ENCODE measurements at places on chromosomes 16 and 17. TPM values are rescaled to one million over a fixed set of nuclear protein-coding genes. Genes with fewer than 3 reads are reported as not detected.
A peak's percentile ranks its signal among the peaks of the same experiment; 100 is the strongest.

Gene HAS3
- total RNA-seq = 0.32 TPM

- DNase-seq = no peak
These were observed 28.8 kb downstream of the IST1 start for GRCh38 chr16:71923941-71924690.

DNA sequence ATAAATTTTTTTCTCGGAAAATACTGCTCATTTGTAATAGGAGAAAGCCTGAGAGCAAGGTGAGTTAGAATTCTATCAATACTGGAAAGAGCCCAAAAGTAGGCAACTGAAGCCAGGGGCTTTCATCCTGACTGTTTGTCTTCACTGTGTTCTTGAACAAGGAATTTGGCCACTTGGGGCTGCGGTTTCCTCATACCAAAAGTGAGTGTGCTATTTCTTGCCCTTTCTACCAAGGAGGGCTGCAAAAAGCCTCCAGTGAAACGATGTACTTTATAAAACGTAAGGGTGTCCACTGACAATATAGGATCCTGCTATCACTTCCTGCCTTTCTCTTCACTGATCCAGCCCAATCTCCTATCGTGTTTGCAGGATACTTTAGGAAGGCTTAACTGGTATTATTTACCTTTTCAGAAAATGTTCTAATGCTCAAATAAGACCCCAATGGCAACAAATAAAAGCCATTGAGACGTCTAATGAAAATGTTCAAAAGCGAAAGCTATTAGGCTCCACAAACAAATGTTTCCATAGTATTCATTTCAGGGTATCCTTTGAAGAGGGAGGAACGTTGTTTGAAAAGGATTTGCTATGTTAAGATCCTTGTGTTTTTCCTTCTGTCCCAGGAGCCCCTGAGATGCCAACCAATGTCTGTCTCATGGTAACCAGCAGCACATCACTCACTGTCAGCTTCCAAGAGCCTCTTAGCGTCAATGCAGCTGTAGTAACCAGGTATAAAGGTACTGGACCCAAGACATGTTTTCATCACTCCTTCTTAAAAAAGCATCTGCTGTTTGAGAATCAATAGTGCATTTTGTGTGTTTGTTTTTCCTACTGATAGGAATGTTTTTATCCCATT is 219.3 kb upstream of the NOG start:
- no peak for DNase-seq

- DNase-seq = peak; percentile 7
These were observed 19.1 kb upstream of the COPRS start for GRCh38 chr17:31877911-31878702.

Gene KRT20
- total RNA-seq = not detected

DNA sequence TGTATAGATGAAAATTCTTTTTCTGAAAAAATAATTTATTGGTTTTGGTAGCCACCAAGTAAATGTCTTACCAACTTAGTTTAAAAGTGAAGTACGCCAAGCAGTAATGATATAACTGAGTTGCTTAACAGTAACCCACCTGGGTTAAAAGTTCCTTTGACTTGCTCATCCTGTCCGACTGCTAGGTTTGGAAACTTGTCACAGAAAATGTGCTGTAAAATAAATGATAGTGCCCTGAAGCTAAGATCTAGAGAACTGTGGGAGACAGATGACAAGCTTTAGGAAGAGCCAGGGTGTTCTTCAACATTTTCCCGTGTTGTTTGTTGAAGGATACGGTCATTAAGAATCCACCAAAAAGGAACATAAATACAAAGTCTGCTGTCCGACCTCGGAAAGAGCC is 5.0 kb downstream of the DERL2 start:
- DNase-seq = no peak

Gene TMC7
- total RNA-seq = 0.32 TPM

DNA sequence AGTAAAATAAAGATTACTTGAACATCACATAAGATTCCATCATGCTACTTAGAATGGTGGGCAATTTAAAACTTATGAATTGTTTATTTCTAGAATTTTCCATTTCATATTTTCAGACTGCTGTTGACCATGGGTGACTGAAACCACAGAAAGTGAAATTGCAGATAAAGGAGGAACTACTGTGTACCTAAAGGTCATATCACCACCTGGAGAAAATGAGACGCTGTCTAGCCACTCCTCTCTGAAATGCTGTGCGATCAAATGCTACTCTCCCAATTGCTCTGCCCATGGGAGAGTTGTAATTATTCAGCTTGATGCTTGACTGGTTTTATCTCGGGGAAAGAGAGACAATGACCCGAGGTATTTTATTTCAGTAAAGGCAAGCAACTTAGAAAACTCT is 128.9 kb upstream of the ERCC4 start:
- DNase-seq = no peak

GRCh38 chr16:71524566-71525553 is 1.4 kb upstream of the CHST4 start:
- no peak for DNase-seq

DNA sequence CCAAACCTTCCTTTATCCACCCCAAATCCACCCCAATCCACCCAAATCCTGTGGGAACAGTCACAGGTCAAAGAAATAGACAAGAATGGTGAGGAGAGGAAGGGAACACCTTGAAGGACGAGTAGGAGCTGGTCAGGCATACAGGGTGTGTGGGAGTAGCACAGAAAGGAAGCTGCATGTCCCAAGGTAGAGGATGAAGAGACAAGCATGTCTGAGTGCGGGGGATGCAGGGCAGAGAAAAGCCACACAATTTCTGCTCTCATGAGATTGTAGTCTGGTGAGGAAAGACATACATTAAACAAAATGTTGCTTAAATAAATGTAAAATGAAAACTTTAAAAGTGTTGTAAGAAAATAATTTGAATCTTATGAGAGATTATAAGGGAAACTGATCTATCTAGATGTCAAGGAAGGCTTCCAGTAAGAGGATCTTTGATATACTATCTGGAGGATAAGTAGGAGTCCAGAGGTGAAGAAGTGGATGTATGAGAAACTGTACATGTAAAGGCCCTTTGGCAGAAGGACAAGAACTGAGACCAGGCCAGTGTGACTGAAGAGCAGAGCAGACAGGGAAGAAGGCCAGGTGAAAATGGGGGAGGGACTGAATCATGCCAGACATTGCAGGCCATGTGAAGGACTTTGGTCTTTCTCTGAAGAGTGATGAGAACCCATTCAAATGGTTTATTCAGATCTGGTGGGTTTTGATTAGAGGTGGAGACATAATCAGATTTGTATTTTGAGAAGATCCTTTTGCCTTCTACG is 18.6 kb downstream of the TMEM98 start:
- DNase-seq = no peak

Gene SPATA32
- not detected for total RNA-seq

DNA sequence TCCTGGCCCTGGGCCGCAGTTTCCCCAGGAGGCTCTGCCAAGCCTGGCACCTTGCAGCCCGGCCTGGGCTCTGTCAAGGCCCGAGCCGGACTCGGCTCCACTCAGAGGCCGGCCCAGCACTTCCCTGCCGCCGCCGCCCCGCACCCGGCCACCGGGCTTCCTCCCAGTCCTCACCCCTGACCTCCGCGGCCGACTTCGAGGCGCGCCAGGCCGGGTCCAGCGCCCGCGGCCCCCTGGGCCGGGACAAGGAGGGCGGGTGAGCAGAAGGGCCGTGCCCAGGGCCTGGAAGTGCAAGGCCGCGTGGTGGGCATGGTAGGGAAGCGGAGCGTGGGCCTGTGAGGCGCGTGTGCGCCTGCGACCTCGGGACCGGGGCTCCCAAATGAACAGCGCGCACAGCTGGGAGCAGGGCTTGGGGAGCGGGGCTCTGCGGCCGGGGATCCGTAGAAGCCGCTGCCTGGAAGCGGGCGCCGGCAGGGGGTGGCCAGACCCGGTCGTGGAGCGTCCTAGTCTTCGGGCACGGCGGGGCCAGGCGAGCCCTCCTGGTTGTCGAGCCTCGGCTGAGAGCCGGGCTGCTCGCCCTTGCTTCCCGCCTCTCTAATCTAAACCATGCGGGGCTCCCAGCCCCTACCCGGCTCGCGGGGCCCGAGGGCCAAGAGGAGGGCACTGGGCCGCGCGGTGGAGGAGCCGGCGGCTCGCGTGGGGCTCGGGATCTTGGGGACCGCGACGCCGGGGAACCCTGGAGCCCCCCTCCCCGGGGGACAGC is 503 bp upstream of the TBX4 start:
- DNase-seq = no peak

Gene PRSS33
- total RNA-seq = not detected

DNA sequence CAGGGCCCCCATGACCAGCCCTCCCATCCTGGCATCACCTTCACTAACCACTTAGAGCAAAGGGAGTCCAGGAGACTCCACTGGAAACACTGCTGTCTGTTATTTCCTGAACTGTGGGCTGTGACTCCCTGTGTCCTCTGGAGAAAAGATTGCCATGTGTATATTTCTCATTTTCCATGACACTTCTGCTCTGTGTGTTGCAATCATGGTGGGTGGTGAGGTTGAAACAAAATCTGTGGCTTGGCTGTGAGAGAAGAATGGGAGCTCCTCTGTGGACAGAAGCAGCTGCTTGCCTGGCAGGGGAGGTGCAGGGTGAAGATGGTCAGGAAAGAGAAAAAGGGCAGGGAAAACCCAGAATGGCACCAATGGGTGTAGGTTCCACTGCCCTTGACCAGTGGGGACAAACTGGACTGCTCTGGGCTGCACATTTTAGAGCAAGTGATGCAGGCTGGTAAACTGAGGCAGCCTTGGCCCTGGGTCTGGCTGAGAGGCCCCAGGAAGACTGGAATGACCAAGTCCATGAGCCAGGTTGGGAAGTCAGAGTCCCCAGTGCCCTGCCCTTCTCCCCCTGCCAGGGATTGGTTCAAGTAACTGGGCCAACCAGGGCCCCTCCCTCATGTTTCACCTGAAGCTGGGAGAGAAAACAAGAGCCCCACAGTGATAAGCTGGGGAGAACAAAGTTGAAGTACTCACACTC is 314.3 kb downstream of the C16orf95 start:
- DNase-seq = peak; percentile 17

DNA sequence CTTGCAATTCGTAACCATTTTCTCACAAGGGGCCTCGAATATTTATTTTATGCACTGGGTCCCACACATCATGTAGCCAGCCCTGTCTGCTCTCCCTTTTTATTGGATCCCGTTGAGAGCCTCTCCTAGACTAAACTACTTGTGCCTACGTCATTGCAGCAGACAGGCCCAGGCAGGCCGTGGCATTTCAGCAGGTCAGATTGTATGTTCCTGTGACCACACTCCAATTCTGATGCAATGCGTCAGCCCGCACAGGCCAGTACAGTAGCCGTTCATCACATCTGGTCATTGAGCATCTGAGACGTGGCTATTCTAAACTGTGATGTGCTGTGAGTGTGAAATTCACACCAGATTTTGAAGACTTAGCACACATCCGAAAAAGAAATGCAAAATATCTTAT is 42.2 kb downstream of the ABAT start:
- DNase-seq = no peak

- DNase-seq = no peak
These were observed 3.9 kb downstream of the SPACA3 start for GRCh38 chr17:32995416-32996045.

Gene LGALS9C
- total RNA-seq = not detected

Gene HMOX2
- 57.9 TPM for total RNA-seq

DNA sequence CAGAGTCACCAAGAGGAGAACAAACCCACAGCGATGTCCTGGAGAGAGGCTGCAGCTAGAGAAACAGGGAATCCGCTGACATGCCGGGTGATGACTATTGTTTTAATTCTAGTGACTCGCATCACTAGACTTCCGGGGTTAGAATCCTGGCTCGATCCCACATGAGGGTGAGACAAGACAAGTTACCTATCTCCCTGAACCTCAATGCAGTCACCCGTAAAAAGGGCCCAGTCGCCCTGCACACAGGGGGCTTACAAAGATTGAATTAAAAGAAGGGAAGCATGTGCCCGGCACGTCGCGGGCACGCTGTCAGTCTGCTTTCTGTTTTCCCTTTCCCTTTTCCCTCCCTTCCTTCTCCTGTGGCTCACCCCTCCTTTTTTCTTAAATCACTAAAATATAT is 212.9 kb upstream of the FOXF1 start:
- no peak for DNase-seq

Gene CLN3
- 17.1 TPM for total RNA-seq

DNA sequence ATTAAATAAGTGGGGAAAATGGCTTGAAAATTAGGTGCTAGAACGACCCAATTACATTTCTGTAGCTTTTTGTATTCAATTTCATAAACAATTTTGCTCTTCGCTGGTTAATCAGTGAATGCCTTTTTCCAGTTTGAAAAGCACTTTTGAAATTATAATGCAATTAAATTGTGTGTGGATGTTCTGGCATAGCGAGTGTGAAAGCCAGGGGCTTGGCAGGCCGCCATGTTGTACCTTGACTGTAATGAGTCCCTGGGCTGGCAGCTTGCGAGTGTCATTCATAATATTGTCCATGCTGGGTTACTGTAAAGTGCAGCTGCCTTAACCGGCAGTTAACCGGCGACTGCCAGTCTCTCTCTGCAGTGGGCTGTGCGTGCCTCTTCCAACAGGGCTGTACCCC is 177.8 kb downstream of the CCDC182 start:
- DNase-seq = no peak

- DNase-seq = no peak
These were observed 2.9 kb downstream of the PYCR1 start for GRCh38 chr17:81934098-81934757.

- DNase-seq = peak; percentile 66
These were observed 24.4 kb upstream of the GPT2 start for GRCh38 chr16:46859719-46860152.

- no peak for DNase-seq
These were observed 31.3 kb upstream of the KRT17 start for GRCh38 chr17:41655611-41656111.

Gene KRT31
- total RNA-seq = not detected

Gene GPR179
- under 0.01 TPM for total RNA-seq

DNA sequence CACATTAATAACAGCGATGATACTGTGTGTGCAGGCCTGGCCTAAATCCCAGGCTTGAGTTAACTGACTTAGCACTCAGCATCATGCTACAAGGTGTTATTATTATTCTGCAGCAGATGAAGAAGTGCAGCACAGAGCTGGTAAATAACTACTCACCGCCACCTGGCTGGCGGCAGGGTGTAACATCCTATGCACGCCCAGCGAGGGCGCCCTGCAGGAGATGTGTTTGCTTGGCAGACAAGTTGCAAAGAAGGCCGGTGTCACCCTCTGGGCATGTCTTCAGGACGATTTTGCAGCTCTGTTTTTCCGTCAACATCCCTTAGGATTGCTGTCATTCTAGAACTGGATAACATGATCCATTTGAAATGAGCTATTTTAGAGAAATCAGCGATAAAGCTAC is 30.1 kb downstream of the DNAH9 start:
- no peak for DNase-seq

Gene TBC1D3I
- total RNA-seq = 0.97 TPM
